ENCODE measurements at places on chromosomes 5 and 9.
A peak's percentile ranks its signal among the peaks of the same experiment; 100 is the strongest.

- DNase-seq, result no peak
Observed at GRCh38 chr5:179680780-179681401, at the start of gene CBY3. TSS of gene CBY3 (minus strand) at chr5:179681034. CDS start at chr5:179680918, 116 bp downstream.

DNA sequence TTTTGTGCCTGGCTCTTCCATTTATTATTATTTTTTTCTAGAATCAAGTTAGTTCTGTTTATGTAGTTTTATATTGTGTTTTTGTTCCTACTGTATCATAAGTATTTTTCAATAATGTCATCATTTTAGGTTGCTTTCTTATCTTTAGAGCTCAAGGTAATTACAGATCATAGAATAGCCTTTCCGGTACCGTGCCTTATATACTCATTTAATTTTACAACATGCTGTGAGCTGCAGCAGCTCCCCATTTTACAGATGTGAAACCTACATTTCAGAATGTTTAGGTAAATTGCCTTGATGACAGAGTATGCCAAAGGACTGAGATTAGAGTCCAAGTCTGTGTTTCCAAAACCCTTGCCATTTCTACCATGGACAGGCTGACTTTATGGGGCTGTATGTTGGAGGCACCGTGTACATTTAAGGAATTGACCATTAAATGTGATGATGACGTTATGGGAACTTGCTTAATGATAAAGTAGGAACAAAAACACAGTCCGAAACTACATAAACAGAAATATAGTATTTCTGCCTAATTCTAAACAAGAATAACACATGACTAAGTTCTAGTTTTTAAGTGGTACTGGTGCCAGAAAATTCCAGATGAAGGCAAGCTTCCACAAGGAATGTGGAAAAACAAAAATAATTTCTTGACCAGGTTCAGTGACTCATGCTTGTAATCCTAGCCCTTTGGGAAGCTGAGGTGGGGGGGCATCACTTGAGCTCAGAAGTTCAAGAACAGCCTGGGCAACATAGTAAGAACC lies 97.7 kb downstream of the IQGAP2 start:
- DNase-seq, result no peak

DNA sequence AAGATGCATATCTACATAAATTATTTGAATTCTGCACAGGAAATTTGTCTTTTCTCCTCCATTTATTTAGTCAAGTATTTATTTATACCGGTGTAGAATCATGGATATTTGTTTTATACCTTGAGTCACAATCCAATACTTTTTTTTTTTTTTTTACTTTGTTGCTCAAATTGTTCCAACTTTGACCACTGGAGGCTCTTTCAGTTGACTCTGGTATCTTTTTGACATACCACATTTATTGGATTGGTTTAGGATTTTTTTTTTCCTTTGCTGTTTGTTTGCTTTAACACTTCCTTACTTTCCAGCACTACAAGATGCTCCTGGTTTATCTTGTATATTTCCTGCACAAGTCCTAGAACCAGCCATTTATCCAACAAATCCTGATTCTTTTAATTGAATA lies 543.1 kb upstream of the RIOK2 start:
- DNase-seq, result no peak

GRCh38 chr5:140560227-140560626 lies 3.0 kb upstream of the SRA1 start:
- no peak for DNase-seq

DNA sequence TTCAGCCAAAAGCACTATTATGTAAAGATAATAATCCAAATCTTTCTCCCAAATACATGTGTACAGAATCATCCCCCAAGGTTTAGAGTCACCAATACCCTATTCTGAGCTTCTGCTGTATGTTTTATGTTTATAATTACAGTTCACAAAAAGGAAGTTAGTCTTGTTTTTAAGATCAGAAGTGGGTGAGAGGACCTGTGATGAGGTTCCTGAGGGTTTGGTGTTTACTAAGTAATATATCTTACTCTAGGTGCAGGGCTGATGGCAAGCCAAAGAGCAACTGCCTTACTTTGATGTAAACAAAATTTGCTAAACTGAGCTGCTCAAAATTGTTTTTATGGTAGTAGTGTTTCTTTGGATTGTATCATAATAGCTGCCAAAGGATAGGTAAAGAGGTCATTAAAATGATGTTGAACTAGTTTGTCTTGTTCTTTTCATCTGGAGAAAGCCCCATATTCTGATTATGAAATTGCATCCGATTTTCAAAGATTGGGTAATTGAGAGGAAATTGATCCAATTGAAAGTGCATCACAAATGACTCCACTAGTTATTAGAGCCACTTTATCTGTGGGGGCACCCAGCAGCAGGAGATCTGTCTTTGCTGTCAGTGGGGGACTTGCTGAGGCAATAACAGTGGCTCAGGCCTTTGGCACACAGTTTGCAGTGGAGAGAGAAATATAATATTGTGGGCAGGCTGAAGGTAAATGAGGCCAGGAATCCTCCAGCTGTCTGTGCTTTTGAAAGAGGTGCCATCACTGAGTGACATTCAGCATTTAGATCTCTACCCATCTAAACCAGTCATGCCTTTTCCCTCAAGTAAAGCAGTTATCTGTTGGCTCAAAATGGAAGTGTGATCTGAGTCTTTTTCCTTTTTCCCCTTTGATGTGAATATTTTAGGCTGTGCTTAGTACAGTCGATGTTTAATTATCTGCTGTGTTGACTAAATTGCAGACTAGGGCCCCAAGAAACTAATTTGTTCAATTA lies 14.1 kb downstream of the TRIM32 start:
- no peak for DNase-seq

- DNase-seq, result no peak
Observed at GRCh38 chr5:79229357-79230174, 6.4 kb upstream of the JMY start.

- no peak for DNase-seq
Observed at GRCh38 chr5:32326216-32326772, 13.6 kb upstream of the MTMR12 start.

DNA sequence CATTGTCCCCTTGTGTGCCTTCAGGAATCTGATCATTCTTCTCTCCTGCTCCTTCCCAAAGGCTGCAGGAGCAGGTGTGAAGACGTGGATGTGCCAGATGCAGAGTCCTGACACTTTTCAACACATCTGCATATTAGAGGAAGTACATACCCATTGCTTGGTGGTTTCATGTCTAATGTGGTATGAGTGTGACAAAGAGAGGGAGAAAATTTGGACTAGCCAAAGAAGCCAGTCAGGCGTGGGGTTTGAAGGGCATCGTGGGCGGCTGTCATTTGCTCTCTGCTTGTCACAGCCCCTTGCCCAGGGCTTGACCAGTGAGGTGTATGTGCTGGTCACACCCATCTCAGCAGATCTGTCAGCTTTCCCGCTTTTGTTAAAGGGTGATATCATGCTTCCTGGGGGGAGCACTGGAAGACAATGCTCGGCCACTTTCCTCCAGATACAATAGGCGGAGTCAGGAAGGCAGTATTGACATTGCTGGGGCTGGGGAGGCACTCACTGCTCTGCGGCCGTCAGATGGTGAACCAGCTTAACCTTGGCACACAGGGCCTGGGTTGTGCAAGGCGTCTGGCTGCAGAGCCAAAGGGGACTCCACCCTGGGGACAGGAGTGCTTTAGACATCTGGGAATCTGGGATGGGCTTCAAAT lies 8.6 kb downstream of the TEK start:
- DNase-seq, result no peak

DNA sequence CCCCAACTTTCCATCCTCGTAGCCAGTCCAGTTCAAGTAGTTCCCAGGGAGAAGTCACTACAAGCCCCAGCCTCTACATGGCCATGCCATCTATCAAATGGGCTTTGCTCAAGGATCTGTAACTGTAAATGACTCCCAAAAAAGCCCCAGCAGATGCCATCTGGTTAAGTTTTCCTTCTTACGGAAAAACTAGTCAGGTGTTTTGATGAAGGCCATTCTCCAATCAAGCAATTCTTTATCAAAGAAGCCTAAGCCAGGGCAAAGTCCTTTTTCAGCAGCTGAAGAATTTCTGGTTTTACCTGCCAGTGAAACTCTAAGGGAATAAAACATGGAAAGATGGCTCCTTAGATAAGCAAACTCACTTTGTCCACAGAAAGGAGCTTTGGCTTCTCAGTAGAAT lies 21.9 kb upstream of the ZNF622 start:
- no peak for DNase-seq

- no peak for DNase-seq
Observed at GRCh38 chr9:125694478-125694877, 12.5 kb downstream of the MAPKAP1 start.

DNA sequence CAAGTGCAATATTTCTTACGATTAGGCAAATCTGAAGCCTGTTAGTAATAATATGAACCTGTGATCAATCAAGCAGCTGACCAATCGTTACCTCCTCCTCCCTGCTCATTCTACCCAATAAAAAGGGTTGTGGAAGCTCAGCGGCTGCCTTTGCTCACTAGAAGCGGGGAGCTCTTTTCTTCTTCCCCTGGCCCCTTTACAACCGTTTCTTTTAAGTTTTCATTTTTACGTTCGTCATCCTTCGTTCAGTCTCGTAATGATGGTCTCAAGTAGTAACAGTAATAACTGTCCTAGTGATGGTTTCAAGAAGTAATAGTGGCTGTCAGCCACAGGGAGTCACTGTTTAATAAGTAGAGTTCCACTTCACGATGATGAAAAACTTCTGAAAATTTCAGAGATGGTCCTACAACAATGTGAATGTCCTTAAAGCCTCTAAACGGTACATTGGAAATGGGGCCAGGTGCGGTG lies 6.2 kb downstream of the UGT3A2 start:
- no peak for DNase-seq

DNA sequence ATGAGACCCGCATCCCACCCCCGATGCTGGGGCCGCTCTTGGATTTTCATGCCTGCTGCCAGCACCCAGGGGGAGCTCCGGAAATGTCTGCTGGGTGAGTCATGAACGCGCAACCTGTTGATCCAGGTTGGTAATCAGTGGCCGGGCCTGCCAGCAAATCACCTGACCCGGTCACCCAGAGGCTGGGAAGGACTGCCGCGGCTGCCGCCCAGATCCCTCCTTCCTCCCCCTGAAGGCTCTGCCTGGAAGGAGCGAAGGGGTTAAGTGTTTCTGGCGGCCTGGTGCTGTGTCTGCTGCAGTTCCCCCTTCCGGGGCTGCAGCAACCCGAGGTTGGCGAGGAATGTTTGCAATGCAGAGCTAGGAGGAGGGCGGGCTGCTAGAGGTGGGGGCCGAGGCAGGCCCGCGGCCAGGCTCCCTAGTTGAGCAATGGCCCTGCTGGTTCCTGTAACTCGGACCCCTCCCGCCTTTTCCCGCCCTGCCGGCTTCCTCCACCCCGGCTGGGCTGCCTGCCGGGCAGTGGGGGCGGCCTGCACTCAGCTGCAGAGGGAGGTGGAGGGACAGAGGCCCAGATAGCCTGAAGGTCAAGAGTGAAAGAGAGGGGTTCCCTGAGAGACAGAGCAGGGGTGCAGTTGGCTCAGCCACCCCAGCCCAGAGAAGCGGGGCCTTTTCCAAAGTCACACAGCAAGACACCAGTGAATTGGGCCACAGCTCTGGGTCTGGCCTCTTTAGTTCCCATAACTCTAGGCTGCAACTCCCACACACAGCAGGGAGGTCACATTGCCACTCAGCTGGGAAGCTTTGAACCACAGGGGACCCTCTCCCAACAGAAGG lies 156.3 kb upstream of the IER5L start:
- peak; percentile 94 for DNase-seq

GRCh38 chr5:154644745-154645411 lies 110.3 kb upstream of the LARP1 start:
- no peak for DNase-seq

GRCh38 chr5:28685794-28686193 lies 1647.4 kb upstream of the CDH9 start:
- DNase-seq, result no peak

DNA sequence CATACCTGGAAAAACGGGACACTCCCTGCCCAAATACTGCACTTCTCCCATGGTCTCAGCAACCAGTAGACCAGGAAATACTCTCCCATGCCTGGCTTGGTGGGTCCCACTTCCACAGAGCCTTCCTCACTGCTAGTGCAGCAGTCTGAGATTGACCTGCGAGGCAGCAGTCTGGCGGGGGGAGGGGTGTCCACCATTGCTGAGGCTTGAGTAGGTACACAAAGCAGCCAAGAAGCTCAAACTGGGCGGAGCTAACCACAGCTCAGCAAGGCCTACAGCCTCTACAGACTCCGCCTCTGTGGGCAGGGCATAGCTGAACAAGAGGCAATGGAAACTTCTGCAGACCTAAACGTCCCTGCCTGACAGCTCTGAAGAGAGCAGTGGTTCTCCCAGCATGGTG lies 191.5 kb upstream of the FTMT start:
- no peak for DNase-seq

DNA sequence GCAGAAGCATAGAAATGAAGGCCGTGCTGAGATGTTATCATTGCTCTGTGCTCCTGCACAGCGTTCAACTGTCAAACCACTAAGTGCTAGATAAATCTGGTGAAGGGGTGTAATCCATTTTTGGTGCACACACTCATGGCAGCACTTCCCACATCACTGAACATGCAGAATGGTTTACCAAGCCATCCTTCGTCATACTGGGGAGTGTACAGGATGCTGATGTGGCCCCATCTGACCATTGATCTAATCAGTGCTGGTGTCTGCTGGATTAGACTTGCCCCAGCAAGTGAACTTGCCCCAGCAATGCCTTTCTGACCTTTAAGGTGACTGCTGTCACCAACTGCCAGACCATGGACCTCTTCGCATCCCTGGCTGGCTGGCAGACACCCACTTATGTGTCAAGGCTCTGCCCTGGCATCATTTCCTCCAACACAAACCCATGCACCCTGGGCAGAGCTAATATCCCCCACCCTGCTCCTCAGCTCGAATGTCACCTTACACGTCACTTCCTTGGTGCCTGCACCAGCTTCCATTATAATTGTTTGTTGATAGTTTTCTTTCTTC lies 4.2 kb upstream of the SEMA4D start:
- no peak for DNase-seq

- no peak for DNase-seq
Observed at GRCh38 chr5:26031481-26031880, 1006.9 kb downstream of the CDH9 start.

DNA sequence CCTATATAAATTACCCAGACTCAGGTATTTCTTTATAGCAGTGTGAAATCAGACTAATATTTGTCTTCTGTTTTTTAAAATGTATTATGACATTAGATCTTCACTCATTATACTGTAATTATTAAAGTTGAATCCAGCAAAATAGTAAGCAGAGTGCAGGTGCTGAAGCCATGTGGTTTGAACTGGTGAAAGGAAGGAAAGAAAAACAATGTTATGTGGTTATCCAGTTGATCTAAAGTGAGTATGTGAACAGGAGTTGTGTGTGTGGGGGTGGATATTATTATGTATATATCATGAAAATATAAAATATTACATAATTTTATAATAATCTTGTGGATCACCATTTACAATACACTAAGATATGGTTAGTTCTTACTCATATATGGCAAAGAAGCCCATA lies 593.7 kb downstream of the SEMA5A start:
- DNase-seq, result no peak

- no peak for DNase-seq
Observed at GRCh38 chr5:136699651-136700050, 334.3 kb upstream of the TRPC7 start.

- no peak for DNase-seq
Observed at GRCh38 chr5:116923344-116923743, 348.7 kb upstream of the SEMA6A start.
